ENCODE measurements at places on chromosomes 12 and 14. TPM values are rescaled to one million over a fixed set of nuclear protein-coding genes. Genes with fewer than 3 reads are reported as not detected.
A peak's percentile ranks its signal among the peaks of the same experiment; 100 is the strongest.

The LGR5 gene
- total RNA-seq, result 4.4 TPM

The SLC39A5 gene
- total RNA-seq, result 129 TPM

The GLIPR1L1 gene
- total RNA-seq, result not detected

The GPRC5A gene
- total RNA-seq, result 320 TPM

The SMCO2 gene
- total RNA-seq, result not detected

The CFAP54 gene
- total RNA-seq, result 1.9 TPM

The AQP6 gene
- total RNA-seq, result 0.54 TPM

The BEGAIN gene
- 1.1 TPM for total RNA-seq

The LUM gene
- total RNA-seq, result 83.2 TPM

The FAM186B gene
- total RNA-seq, result 0.63 TPM

- DNase-seq, result no peak
Measured at GRCh38 chr12:116121453-116121871, 156.0 kb downstream of the MED13L start.

GRCh38 chr12:11729439-11730150 is 80.1 kb downstream of the ETV6 start:
- DNase-seq, result no peak

- no peak for DNase-seq
Measured at GRCh38 chr12:108297895-108298760, 41.0 kb downstream of the CMKLR1 start.

DNA sequence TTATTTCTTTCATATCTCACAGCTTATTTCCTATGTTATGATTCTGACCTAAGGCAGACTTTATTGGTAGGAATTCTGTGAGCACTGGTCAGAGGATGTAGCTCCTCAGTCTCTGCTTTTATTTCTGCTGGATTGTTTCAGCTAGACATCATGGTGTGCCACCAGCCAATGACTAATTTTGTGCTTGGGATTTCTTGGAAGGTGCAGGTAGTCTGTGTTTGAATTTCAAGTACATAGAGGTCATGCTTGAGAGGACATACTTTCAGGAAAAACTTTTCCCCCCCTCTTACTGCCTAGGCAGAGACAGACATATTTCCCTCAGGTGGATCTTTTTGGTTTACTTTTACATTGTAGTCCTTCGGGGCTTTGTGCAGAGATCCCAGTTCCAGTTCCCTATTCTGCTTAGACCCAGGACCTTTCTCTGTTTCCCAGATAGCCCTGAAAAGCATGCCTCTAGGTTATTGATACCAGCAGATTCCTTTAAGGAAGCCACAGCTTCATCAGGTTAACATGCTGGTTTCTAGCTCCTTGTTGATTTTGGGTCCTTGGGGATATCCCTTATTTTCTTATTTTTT is 28.6 kb downstream of the BRMS1L start:
- DNase-seq, result no peak

GRCh38 chr12:110199339-110200123 is 75.4 kb downstream of the IFT81 start:
- DNase-seq, result no peak

- no peak for DNase-seq
Measured at GRCh38 chr12:17158201-17158600, 552.2 kb upstream of the LMO3 start.

DNA sequence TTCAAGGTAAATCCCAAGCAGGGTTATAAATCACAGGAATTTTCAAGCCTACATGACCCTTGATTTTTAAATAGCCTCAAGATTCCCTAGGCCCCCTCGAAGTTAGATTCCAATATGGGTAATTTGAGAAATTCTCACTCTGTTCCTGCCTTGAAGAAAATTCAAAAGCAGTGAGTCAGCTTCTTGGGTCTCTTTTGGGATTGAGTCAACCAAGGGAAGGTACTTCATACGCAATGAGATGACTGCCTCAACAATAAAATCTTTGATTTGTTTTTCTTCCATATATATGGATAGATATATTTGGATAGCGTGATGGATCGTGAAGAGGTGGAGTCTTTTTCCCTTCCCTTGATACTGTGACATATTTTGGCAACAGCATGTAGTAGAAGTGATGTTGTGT is 180.4 kb upstream of the ATP2B1 start:
- no peak for DNase-seq

DNA sequence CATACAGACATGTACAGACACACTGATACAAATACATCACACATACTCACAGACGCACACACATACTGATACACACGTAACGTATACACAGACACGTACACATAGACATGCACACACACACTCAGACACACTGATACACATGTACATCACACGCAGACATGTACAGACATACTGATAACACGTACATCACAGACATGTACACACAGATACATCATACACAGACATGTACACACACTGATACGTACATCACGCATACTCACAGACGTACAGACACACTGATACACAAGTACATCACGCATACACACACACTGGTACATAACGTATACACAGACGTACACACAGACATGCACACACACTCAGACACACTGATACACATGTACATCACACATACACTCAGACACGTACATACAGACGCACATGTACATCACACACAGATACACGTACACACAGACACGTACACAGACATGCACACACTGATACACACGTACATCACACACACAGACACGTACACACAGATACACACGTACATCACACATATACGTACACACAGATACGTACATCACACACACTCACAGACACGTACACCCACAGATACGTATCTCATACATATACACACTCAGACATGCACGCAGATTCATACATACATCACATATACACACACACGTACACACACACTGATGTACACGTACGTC is 5.1 kb downstream of the ZNF605 start:
- no peak for DNase-seq

DNA sequence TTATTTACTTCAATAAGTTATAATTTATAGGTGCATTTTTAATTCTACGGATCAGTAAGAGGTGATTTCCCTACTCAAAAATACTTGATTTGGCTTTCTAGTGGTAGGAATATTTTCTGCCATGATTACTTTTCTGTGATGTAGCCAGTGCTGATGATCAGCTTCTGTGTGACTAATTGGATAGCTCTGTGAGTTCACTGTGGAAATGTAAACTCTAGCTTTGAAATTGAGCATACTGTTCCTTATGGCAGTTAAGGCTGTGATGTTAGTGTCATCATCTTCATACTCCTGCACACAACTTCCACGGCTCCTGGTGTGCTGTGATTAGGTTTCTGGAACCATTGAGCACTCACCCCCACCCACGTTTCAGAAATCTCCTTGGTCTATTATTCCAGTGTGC is 48.2 kb downstream of the PLEKHA5 start:
- no peak for DNase-seq

DNA sequence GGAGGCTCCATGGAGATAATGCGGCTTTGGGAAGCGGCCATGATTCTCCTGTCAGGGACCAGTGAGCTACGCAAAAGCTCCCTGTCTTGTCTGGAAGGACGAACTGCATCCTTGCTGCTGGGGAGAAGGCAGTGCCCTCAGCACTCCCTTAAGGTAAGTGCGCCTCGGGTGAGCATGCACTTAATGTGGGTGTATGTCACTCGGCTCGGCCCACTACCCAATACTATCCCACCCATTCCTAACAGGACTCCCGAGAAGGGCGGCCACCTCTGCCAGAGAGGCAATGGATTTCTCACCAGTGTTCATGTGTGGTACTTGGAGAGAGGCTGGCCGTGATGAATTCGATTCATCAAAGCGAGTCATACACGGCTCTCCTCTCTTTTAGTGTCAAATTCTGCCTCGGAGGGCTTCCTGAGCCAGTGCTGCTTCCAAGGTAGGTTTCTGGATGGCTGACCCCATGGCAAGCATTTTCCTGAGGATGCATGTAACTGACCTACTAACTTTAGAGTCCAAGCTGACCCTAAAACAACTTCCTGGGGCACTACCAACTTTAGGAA is 151.7 kb upstream of the RTL1 start:
- DNase-seq, result no peak

DNA sequence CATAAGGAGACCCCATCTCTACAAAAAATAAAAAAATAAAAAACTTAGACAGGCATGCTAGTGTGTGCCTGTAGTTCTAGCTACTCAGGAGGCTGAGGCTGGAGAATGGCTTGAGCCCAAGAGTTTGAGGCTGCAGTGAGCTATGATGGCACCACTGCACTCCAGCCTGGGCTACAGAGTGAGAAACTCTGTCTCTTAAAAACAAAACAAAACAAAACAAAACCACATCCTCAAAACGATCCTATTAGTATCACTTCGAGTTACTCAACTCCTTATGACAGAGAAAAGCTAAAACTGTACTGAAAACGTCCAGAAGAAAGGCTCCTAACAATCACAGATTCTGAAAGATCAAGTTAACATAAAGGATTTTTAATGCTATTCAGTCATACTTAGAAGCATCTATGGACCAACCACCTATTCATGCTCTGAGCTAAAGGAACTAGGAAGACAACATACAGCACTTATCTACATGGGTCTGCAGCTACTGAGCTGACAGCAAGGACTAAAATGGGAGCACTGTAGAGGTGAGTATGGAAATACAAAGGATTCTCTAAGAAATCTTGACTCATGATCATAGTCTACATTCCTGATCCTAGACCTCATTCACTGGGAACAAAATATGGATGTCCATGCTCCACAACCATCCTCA is 75.3 kb upstream of the DUSP6 start:
- DNase-seq, result no peak

DNA sequence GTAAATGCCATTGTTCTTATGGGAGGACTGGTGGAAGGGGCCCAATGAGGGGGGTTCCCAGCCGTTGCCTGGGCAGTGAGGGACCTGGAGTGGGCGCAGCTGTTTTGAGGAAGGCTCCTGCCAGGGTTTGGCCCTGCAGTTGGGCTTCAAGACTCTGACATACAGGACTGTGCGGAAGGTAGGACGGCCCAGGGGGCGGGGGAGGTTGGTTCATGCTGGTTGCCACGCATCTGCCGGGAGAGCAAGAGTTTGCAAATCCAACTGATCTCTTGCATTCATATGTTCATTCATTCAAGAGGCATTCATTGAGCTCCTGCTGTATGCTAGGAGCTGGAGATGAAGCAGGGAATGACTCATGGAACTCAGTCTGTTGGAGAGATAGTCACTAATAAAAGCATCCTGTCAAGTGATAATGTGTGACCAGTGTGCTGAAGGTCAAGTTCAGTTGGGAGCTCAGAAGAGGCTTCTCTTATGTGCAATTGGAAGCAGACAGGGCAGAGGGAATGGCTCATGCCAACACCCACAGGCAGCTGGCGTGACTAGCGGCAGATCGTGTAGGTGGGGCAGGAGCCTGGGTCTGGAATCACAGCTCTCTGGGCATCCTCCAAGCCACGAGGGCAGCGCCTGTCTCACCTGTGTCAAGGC is 7.8 kb downstream of the SH2B3 start:
- peak; percentile 57 for DNase-seq

DNA sequence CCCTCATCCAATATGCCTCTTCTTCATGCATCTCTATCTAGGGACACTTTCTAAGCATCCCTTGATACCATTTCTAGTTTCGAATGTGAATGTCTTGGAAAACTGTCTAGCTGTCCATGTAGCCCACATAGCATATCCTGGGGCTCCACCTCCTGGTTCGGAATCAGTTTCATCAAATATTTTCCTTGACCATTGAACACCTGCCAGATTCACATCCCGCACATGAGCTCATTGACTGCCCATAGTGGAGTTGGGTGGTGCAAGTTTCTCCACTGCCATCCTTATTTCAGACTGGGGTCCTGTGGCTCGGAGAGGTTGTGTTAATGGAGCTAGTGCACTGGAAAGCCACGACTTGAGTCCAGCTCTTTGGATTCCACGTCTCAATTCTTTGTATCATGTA is 58.6 kb upstream of the TMEM263 start:
- no peak for DNase-seq

GRCh38 chr14:33793398-33794110 is 157.3 kb downstream of the EGLN3 start:
- no peak for DNase-seq

DNA sequence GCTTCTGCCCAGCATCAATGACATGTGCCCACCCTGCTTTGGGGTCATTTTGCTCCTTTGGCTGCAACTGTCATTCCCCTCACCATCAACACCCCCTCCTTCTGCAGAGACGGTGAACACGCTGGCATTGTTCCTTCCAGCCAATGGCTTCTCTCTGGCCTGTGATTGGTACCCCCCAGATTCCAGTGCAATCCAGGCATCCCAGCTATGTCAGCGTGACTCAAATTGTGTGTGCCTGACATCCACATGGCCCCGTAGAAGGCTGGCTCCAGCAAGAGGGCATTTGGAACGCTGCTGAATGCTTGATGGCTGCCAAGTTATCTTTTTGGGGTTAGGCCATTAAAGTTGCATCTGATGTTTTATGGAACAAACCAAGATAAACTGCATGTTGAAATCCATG is 21.0 kb upstream of the CCND2 start:
- DNase-seq, result no peak

- DNase-seq, result peak; percentile 59
Measured at GRCh38 chr14:34874386-34875030, 652 bp downstream of the BAZ1A start.

GRCh38 chr14:68154275-68154674 is 334.7 kb downstream of the RAD51B start:
- DNase-seq, result no peak

GRCh38 chr14:46137786-46138185 is 513.8 kb downstream of the RPL10L start:
- no peak for DNase-seq

DNA sequence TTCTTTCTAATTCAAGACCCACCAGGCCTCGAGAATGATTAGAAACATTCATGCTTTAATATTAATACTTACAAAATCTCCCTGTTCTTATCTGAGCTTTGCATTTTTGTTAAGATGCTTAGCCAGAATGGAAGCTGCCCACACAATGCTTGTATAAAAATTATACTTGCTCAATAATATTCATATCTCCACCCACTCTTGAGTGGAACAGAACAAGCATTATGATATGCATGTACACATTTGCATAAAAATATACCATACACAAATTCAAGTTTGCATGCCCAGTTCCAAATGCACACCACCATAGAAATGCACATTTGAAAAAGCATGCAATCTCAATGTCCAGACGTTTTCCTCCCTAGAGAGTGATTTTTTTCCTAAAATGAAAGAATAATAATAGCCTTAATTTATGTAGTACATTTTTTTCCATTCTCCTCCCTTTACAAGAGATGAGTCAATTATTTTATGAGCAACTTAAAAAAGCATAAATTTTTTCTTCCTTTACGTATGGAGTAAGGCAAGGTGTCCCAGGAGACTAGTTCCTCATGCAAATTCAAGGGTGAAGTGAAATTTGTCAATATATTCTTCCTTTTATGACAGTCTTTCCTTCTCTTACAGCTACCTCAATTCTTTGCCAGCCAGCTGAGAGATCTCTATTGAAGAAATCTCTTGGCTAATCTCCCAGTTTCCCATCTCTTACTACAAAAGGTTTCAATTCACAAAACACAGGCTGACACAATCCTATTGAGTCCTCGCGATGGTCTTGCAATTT is 313.1 kb upstream of the GARIN6 start:
- no peak for DNase-seq

Data from mucosa of descending colon (tissue), 3 donors.